ENCODE measurements at places on chromosomes 5 and 9.

DNA sequence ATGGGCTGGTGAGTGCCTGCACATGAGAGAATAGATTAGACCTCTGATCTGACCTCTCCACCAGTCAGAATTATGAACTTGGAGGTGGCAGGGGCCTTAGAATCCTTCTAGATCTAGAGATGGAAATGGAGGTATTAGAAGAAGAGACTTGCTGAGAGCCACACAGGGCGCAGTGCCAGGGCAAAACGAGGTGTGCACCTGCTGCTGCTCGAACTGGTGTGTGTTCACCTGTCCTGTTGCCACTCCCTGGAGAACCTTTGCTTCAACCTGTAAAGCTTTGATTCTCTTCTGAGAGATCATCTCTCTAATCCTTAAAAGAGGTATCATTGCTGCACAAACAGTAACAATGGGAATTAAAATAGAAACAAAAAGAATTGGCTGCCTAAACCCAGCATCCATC lies 24.9 kb downstream of the FRMPD1 start:
- H3K36me3 ChIP-seq: no peaks in the 10 kb centered on the region
- peaks cover 69% of the 10 kb centered on the region for H3K27me3 ChIP-seq
- no peak overlapping the region for H3K27ac ChIP-seq
- no peak for DNase-seq

- H3K4me1 ChIP-seq: no peaks in the 10 kb centered on the region
- no peak overlapping the region for H3K27ac ChIP-seq
- H3K4me3 ChIP-seq: no peak overlapping the region
- DNase-seq: no peak
Observed at GRCh38 chr5:52656569-52657246, 131.0 kb upstream of the ITGA1 start.

DNA sequence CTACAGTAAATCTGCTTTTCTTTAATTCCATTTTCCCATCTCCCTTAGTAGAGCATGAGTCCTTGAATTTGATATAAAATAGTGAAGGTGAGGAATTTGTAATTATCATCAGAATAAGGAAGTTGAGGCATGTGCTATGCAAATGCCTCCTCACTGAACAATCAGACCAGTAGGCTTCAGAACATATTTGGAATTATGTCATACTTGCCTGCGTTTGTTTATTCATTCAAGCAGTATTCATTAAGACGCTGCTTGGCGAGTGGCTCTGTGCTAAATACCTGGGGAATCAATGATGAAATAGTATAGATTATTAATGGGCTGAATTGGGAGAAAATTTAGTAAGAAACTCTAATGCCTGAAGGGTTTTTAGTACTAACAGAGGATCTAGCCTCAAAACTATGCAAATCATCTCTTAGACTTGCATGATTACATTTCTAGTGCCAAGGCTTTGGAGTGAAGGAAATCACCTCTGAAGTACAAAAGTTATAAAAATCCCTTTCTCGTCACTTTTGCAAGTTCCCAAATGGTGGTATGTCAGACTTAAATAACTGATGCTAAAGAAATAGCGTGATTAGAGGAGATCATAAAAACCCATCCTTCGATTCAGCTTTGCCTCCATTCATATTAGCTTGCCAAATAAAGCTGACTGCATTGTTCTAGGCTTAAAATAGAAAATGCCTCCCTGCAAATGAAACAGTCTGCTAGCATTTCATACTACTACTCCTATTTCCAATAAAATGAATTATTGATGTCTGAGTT lies 141.7 kb downstream of the PCSK5 start:
- DNase-seq: no peak
- no peaks in the 10 kb centered on the region for H3K27me3 ChIP-seq
- no peaks in the 10 kb centered on the region for H3K36me3 ChIP-seq
- H3K27ac ChIP-seq: no peak overlapping the region
- no peak overlapping the region for H3K4me3 ChIP-seq
- H3K4me1 ChIP-seq: no peaks in the 10 kb centered on the region

- no peaks in the 10 kb centered on the region for H3K36me3 ChIP-seq
- H3K4me3 ChIP-seq: no peak overlapping the region
- peaks cover 52% of the 10 kb centered on the region for H3K4me1 ChIP-seq
- H3K27ac ChIP-seq: no peak overlapping the region
Observed at GRCh38 chr5:148733601-148734438, 79.5 kb upstream of the HTR4 start.

DNA sequence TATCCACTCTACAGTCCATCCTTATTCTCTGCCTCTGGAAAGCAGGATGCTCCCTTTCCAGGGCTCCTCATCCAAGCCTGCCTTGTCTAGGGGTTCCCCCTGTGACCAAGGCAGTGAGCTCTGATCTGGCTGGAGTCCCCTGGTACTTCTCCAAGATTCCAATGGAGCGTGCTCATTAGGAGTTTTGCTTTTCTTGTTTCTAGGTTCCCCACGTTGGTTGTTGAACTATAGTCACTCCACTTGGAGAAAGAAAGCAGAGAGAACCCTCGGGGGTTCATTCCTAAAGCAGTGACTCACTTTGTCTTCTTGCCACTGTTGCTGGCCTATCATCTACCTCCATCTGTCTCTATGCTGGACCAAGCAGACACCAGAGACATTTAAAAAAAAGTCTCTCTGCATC lies 192.6 kb downstream of the TLE4 start:
- peaks cover 11% of the 10 kb centered on the region for H3K4me1 ChIP-seq
- peak; percentile 83 for DNase-seq
- no peaks in the 10 kb centered on the region for H3K27me3 ChIP-seq
- H3K36me3 ChIP-seq: no peaks in the 10 kb centered on the region

GRCh38 chr5:126919566-126919965 lies 110.8 kb downstream of the MARCHF3 start:
- H3K27me3 ChIP-seq: no peaks in the 10 kb centered on the region
- no peak for DNase-seq
- no peak overlapping the region for H3K27ac ChIP-seq
- no peaks in the 10 kb centered on the region for H3K36me3 ChIP-seq
- H3K4me1 ChIP-seq: peaks cover 18% of the 10 kb centered on the region
- no peak overlapping the region for H3K4me3 ChIP-seq

DNA sequence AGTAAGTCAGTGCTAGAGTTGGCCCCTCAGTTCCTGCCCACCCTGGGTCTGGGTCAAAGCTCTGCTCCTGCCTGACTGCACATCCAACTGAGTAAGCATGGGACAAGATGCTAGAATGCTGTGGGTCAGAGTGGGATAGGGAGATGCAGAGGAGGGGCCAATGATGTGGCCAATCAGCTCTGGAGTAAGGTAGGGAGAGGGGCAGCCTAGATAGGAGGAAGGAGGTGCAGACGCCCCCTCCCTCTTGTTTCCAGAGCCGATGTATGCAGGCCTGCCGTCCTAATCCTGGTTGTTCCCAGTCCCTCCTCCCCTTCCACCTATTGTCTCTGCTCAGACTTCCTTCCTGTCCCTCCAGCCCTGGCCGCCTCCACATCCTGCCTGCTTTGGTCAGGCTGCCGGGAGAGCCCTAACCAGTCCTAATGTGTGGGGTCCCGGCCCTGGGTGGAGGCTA lies 1.3 kb downstream of the ARAP3 start:
- no peaks in the 10 kb centered on the region for H3K27me3 ChIP-seq
- DNase-seq: peak; percentile 79
- peaks cover 14% of the 10 kb centered on the region for H3K4me1 ChIP-seq
- peak overlapping the region; percentile 76 for H3K4me3 ChIP-seq
- H3K36me3 ChIP-seq: peaks cover 8% of the 10 kb centered on the region
